ENCODE measurements at places on chromosomes 2 and 18.

GRCh38 chr18:42474577-42474976 lies 519.5 kb downstream of the PIK3C3 start:
- no peak for DNase-seq

DNA sequence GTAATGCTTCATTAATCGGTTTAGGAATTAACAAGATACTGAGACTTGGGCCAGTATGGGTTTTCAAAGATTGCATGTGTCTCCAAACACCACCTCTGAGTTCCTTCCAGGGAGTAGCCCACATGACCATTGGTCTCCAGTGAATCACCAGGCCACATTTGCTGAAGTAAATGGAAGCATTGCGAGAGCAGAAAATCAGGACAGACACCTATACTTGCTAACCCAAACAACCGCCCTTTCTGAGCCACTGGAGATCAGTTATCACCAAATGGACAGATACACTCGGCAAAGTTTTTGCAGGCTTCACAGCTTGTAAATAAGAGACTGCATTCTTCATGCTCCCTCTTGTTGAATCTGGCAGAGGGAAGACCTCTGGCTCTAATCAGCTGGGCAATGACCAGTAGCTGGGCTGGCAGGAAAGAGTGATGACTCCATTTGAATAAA lies 40.9 kb downstream of the GATA6 start:
- no peak for DNase-seq

- DNase-seq = no peak
Measured at GRCh38 chr2:20438334-20439192, 8.3 kb upstream of the RHOB start.

GRCh38 chr2:237996021-237996593 lies 29.3 kb downstream of the UBE2F start:
- DNase-seq = no peak

DNA sequence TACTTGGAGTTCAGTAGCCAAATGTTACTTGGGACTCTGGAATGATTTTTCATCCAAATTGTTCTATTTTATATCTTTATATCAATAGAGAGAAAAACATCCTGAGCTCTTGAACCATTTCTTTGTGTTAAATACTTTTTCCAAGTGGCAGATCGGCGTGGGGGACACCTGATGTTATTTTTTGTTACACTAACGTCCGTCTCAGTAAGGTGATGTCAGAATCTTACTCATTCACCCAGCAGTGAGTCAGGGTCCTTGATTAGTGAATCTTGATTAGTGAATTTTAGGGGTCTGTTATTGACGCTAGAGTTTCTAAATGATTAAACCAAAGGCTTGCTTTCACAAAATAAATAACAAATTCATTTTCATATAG lies 1.7 kb downstream of the MIB1 start:
- DNase-seq = no peak

DNA sequence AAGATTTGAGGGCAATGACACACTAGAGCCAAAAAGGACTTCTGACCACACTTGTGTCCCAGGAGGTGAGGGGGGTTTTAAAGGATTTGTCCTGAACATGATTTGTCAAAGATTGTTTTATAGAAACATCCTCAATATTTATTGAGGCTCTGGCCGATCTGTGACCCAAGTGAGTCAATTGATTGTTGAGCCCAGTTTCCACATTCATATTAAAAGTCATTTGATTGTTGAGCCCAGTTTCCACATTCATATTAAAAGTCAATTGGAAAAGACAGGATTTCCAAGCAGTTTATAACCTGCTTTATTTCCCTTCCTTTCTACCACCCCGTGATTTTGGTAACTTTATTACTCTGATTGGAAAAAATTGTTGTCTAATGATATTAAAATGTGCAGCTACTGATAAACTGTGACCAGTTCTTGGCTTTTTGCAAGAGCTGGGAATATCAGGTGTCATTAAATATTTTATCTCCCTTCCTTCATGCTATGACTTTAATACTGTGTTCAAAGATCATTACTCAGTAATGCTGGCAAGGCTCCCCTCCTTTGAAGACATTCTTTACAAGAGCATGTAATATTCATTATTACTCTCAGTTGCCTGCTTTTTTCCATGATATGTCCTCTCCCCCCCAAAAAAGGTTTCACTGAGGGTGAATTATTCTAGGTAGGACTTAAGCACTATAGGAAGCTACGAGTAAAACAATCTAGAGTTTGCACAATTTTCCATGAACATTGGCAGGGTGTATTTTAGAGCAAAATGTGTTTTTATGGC lies 75.3 kb downstream of the HRH4 start:
- DNase-seq = no peak

DNA sequence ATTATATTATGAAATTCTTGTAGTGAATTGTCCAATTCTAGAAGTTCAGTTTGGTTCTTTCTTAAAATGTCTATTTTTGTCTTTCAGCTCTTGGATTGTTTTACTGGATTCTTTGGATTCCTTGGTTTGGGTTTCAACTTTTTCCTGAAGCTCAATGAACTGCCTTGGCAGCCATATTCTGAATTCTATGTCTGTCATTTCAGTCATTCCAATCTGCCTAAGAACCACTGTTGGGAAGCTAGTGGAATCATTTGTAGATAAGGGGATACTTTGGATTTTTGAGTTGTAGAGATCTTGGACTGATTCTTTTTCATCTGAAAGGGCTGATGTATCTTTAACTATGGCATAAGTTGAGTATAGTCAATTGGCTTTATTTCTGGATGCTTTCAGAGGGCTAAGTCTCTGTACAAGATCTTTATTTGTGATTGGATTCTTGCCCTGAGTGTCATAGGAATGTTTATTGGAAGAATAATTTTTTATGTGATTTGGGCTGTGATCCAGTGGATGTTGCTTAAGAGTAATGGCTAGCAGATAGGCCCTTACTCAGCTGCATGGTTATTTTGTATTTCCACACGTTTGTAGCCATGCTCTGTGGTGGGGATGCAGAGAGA lies 42.3 kb downstream of the SERPINB7 start:
- peak; percentile 20 for DNase-seq

GRCh38 chr18:33010149-33010548 lies 237.3 kb upstream of the KLHL14 start:
- DNase-seq = no peak

GRCh38 chr2:214566457-214566856 lies 155.6 kb downstream of the VWC2L start:
- no peak for DNase-seq

DNA sequence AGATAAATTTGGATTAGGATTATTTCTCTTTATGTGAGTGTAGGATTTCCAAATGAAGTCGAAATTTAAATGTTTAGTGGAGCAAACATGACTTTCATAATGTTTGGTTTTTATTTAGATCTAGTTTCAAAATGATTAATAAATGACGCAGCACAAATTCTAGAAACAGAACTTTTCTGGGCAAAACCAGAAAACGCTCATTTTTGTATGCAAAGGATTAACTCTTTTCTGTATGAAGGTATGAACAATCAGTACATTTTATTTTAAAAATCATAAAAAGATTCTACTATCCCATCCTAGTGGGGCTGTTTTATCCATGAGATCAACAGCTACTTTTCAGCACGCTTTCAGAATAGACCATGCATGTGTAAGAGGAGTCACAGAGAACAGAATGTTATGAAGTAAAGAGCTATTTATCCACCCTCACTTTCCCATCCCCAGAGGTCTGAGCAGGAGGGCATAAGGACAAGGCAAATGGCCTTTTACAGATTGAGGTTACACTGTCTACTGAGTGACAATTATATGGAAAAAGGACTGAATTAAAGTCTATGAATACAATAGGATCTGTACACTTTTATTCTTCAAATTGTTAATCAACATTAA lies 270.8 kb downstream of the ZEB2 start:
- DNase-seq = no peak

DNA sequence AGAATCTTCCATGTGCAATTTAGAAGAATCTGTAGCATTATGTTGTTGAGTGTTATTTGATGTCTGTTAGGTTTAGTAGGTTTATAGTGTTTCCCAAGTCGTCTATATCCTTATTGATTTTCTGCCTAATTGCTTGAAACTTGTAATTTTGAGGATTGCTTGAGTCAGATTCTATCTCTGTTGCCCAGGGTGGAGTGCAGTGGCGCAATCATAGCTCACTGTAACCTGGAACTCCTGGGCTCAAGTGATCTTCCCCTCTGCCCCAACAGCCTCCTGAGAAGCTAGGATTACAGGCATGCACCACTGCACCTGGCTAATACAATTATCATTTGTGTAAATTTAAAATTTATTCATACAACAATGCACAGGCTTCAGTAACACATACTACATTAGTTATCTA lies 3.1 kb upstream of the TCF23 start:
- no peak for DNase-seq

DNA sequence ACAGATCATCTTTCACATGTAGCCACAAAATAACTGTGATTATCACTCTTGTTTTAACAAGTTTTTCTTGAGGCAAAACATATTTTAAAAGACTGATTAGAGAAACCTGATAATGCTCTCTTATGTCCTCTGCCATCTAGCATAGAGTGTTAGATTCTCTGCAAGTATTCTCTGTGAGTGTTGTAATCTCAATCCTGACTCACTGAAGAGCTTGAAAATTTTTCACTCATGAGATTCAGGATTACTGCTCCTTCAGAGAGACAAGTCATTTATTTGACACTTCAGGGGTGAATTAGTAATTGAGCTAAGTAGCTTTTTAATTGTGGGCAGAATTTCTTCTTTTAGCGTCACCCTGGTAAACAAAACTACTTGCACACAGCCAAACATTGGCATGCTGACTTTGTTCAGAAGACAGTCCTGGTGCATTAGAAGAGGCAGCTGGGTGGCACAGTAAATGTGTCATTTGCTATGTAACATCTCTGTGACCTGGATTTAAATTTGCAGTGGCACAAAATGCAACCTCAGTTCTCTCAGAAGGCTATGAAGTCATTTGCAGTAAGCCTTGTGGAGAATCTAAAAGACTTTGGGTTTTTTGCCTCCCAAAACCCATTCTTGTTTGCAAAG lies 172.9 kb downstream of the LRP1B start:
- no peak for DNase-seq

GRCh38 chr2:239605976-239606375 lies 205.2 kb upstream of the HDAC4 start:
- DNase-seq = no peak

GRCh38 chr2:143933946-143934569 lies 585.9 kb downstream of the ZEB2 start:
- no peak for DNase-seq

DNA sequence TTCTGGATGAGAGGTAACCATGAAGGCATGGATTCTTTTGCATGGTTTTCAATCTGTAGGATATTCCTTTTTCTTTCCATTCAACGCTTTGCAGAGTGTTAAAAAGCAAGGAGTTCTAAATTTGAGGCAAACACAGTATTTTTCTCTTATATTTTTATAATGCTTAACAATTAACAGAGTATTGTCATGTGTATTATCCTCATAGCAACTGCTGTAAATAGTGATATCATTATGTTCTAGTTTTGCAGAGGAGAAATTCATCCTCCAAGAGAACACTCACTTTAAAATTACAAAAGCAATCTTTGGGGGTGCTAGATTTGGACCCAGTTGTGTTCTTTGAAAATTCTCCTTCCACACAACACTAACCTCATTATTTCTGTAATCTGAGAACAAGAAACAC lies 58.7 kb downstream of the RDH14 start:
- DNase-seq = no peak

GRCh38 chr2:120316528-120317179 lies 29.3 kb upstream of the INHBB start:
- DNase-seq = no peak

GRCh38 chr18:61738488-61738887 lies 154.3 kb downstream of the RNF152 start:
- DNase-seq = no peak

Data from prostate gland (tissue), 2 donors.